Endodermal cell (in vitro differentiated cells): ENCODE measurements at places on chromosomes 3 and 15. TPM values are rescaled to one million over a fixed set of nuclear protein-coding genes. Genes with fewer than 3 reads are reported as not detected.

WDR93 gene
- 0.24 to 0.40 TPM (median 0.36 TPM) in 3 replicates for total RNA-seq

ANKRD34C gene
- total RNA-seq, result not detected in 3 replicates

PLSCR2 gene
- total RNA-seq, result 2.7 and 3.0 TPM in 2 replicates

DNAH12 gene
- 0.68 to 2.2 TPM (median 2.0 TPM) in 3 replicates for total RNA-seq

SEMA3F gene
- 38.1 and 44.8 TPM in 2 replicates for total RNA-seq

- H3K27me3 ChIP-seq, result peaks cover 16% of the 10 kb centered on the region
- no peaks in the 10 kb centered on the region for H3K4me1 ChIP-seq
- no peak overlapping the region for H3K4me3 ChIP-seq
These were observed 474.4 kb downstream of the NTRK3 start for GRCh38 chr15:87781959-87782625.

- H3K27me3 ChIP-seq, result no peaks in the 10 kb centered on the region
- H3K4me1 ChIP-seq, result no peaks in the 10 kb centered on the region
- DNase-seq, result no peak
- no peak overlapping the region for H3K4me3 ChIP-seq
These were observed 26.9 kb upstream of the MFSD1 start for GRCh38 chr3:158774965-158775364.

DNA sequence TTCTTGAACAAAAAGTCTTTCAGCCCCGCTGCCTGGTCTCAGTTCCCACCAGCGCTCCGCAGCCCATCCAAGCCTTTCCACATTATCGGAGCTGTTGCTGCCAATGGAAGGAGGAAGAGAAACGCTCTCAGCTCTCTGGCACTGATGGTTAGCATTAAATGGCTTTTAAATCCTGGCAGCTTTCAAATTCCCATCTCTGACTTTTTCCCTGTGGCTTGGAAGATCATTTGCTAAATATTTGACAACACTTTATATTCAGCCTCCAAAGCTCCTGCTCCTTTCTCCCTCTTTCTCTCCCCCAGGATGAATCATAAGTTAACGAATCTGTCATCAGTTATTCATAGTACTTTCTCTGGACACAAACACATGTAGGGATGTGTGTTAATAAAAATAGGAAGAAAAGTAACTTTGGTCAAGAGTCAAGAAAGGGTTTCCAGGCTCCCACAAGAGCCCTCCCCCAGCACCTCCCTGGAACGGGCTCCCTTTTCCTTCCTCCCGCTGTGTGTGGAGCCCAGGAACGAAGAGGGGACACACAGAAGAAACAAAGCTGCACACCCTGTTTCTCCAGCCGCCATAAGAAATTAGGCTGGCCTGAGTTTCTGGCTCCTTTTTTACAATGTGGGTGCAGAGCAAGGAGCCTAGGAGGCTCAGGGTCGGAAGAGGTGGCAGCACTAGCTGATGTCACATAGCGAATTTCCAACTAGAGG is 47.6 kb upstream of the TSEN2 start:
- no peaks in the 10 kb centered on the region for H3K36me3 ChIP-seq
- H3K27me3 ChIP-seq, result peaks cover 97% of the 10 kb centered on the region
- DNase-seq, result peak; percentile 31
- H3K4me3 ChIP-seq, result no peak overlapping the region
- H3K4me1 ChIP-seq, result no peaks in the 10 kb centered on the region
- H3K27ac ChIP-seq, result no peak overlapping the region

- no peak overlapping the region for H3K27ac ChIP-seq
- H3K4me3 ChIP-seq, result no peak overlapping the region
- no peak for DNase-seq
These were observed 2.8 kb downstream of the FYCO1 start for GRCh38 chr3:45992821-45993221.

DNA sequence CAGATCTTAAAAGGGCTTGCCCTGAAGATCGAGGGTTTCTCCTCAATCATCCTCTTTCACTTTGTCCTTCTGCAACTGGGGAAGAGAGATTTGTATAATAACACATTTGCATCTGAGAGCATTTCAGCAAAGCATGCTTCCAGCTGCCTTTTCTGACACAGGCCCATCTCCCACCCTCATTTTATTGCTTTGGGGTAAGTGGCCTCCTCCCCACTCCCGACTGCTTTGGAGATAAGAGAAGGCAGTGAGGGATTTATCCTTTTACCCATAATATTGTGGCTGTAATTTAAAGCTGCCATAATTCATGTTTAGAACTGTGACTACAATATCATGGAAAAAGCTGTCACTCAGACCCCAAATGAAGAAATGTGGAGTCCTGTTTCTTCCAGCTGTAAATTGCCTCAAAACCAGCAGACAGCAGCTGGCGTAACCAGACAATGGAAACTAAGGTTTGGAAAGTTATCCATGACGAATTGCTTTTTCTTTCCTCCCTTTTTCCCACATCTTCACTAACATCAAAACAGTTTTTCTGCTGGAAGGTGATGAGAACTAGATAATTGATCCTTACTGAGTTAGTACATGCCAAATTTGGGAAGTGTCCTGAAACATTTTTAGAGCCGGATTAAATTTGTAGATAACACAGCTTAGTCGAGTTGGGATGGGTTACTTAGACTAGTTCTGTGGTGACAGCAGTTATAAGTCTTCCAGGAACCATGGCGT is 104.2 kb upstream of the PFN2 start:
- H3K27me3 ChIP-seq, result no peaks in the 10 kb centered on the region
- no peak overlapping the region for H3K4me3 ChIP-seq
- H3K27ac ChIP-seq, result peak overlapping the region; percentile 14
- no peak for DNase-seq
- no peaks in the 10 kb centered on the region for H3K36me3 ChIP-seq

DNA sequence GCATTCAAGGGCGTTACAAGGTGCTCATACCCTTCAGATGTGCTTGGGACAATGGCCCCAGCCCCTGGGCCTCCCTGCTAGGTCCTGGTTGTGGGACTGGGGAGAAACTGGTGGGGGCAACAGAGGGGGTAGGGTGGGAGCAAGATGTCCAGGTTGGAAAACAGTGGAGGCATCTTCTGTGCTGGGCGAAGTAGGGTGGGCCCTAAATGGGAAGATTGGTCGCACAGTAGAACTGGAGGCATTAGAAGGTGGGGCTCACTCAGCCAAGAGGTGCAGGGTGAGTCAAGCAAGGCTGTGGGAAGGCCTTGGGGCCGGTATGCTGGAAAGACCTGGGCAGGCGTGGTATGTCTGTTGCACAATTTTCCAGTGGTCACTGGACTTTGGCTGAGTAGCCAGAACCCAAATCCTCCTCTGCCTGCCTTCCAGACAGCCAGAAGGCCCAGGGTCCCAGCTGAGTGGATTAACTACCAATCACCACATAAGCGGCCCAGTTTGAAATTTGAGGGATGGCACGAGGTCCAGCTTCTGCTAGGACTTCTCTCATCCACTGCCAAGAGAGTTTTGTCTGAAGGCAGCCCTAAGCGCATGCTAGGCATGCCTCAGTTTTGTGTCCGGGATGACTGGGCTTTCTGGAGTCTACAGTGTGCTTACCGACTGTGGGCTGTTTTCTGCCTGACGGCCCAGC is 74.5 kb downstream of the LSM3 start:
- no peak overlapping the region for H3K27ac ChIP-seq
- H3K27me3 ChIP-seq, result peaks cover 17% of the 10 kb centered on the region
- no peak overlapping the region for H3K4me3 ChIP-seq
- no peak for DNase-seq
- H3K4me1 ChIP-seq, result peaks cover 5% of the 10 kb centered on the region

DNA sequence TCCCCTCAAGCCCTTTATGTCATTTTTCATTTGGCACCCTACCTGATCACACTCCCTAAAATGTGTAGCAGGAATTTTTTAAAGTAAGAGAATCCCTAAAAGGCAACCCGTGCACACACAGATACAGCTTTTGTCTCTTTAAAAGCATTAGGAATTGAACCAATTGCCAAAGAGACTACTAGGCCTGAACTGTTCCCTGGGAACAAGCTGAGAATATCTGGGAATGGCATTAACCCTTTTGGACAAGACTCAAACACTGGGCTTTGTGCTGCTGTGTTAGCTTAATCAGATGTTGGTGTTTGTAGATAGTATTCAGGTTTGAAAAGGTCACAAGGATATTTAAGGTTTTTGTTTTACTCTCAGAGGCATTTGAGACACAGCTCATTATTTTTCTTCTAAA is 414.4 kb upstream of the PDZRN3 start:
- no peak overlapping the region for H3K4me3 ChIP-seq
- no peaks in the 10 kb centered on the region for H3K36me3 ChIP-seq
- H3K27me3 ChIP-seq, result no peaks in the 10 kb centered on the region
- H3K4me1 ChIP-seq, result no peaks in the 10 kb centered on the region

DNA sequence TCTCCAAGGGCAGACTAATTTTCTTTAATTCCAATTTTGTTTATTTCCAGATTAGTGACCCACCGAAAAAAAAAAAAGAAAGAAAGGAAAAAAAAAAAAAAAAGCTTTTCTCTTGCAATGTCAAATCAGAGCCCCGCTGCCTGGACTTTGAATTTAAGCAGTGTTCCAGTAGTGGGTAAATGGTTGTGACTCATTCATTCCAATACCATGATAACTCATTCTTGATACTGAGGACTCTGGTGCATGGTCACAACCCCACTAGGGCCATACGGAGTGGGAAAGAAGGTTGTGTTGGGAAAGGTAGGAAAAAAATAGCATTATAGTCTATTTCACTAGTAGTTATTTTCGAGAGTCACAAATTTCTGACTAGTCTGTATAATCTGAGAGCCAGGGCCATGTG is 59.1 kb upstream of the COL8A1 start:
- no peak overlapping the region for H3K27ac ChIP-seq
- H3K4me3 ChIP-seq, result no peak overlapping the region
- no peaks in the 10 kb centered on the region for H3K4me1 ChIP-seq
- DNase-seq, result no peak
- H3K36me3 ChIP-seq, result no peaks in the 10 kb centered on the region

- no peaks in the 10 kb centered on the region for H3K27me3 ChIP-seq
- DNase-seq, result no peak
- no peak overlapping the region for H3K27ac ChIP-seq
These were observed 70.7 kb downstream of the CD200R1L start for GRCh38 chr3:112776000-112776399.
